LHCN-M2 (cell line): ENCODE measurements at places on chromosomes 7 and 10.
A peak's percentile ranks its signal among the peaks of the same experiment; 100 is the strongest.

- DNase-seq = peak; percentile 85
Measured at GRCh38 chr7:4633012-4633411, 49.1 kb upstream of the FOXK1 start.

DNA sequence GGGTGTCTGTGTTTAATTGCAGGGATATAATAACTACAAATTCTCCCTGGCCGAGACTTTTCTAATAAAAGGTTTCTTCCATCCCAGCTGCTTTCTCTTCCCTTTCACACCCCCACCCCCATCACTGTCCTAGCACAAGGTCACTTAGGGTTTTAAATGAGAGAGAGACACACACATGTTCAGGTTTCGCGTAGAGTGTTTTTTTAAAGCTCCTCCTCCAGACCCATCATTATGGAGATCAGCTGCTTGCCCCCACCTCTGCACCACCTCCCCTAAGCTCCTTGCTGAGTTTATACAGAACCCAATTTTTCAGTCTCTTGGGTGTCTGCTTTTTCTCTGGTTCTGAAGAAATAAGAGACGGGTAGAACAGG lies 18.6 kb downstream of the LRMDA start:
- no peak for DNase-seq

- no peak for DNase-seq
Measured at GRCh38 chr10:126592901-126593300, 77.6 kb downstream of the C10orf90 start.

GRCh38 chr10:47188156-47188555 lies 111.8 kb upstream of the GDF10 start:
- DNase-seq = no peak

GRCh38 chr10:98323221-98324164 lies 55.5 kb upstream of the LOXL4 start:
- DNase-seq = peak; percentile 97

DNA sequence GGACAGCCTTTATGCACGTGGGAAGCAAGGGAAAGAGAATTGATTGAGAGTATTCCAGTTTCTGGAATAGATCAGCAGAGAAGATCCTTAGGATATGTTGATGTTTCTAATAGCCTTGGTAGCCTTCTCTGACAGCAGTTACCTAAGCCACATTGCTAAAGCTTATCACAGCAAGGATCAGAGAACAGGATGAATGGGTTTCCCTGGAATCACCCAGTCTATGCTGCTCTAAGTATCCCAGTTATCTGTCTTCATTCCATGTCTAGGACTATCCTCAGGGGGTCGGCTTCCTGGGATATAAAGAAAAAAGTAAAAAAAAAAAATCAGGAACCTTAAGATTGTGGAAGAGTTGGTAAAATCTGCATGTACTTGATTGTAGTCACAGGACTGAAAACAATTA lies 352.0 kb upstream of the AKR1E2 start:
- DNase-seq = no peak

DNA sequence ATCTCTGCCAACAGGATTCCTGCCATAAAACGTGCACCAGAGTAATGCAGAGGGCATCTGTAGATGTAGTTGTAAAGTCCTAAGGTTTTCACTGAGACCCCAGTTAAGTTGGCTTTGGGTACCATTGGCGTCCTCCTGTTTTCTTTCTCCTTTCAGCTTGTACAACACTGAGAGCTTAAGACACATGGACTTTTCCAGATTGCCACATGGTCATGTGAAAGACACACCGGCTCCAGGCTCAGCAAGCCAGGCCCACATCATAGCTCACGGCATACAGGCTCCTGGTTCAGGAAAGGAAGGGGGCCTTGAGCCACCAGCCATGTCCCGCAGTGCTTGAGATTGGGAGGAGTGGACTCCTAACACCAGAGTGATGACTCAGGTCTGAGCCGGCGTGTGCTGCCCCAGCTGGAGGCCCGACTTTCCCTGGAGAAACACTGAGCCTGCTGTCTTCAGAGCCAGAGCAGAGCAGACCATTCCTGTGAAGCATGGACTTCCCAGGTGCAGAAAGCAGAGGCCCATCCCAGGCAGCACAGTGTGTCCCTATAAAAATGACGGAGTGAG lies 252.7 kb downstream of the PRPF18 start:
- peak; percentile 86 for DNase-seq

DNA sequence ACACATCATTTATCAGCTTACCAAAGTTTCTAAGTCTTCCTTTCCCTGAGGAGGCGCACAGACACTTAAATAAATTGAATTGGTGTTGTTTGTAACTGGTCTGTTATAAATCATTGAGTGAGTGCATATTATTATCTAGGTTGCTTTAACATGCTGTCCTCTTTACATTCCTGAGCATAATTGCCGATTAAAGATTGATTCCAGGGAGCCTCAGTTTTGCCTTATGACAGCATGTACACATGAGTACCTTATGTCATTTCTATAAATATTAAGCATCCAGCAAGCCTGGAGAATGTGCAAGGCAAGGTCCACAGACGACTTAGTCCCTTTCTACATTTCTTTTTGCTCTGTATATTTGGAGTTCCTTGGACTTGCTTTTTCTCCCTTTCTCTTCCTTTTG lies 177.9 kb upstream of the STEAP4 start:
- no peak for DNase-seq

- peak; percentile 50 for DNase-seq
Measured at GRCh38 chr10:43407148-43407575, 1.8 kb downstream of the HNRNPF start.

GRCh38 chr7:133836666-133837065 lies 290.5 kb upstream of the LRGUK start:
- no peak for DNase-seq

GRCh38 chr7:123645516-123645915 lies 10.2 kb upstream of the LMOD2 start:
- peak; percentile 79 for DNase-seq

- DNase-seq = no peak
Measured at GRCh38 chr7:22361320-22361719, 4.4 kb upstream of the RAPGEF5 start.

DNA sequence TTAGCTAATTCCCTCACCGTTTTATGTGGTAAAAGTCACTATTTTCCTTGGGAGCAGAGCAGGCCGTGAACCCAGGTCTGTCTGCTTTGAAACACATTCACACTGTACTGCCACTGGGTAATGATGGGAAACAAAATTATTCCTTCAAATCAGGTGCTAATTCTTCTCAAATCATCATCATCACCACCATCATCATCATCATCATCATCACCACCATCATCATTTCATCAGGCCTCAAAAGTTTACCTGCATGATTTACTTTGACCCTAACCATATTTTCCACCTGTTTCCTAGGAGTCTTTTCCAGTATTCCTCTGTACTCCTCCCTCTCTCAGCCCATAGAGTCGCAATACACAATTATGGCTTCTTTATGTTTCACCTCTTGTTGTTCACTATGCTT lies 220.5 kb downstream of the GLI3 start:
- DNase-seq = no peak

- DNase-seq = no peak
Measured at GRCh38 chr10:1177936-1178335, 121.8 kb downstream of the WDR37 start.

- no peak for DNase-seq
Measured at GRCh38 chr10:113979409-113979808, 64.3 kb upstream of the ADRB1 start.

GRCh38 chr7:80675090-80675489 lies 36.6 kb downstream of the CD36 start:
- no peak for DNase-seq

GRCh38 chr10:121303287-121303890 lies 294.9 kb downstream of the FGFR2 start:
- no peak for DNase-seq

DNA sequence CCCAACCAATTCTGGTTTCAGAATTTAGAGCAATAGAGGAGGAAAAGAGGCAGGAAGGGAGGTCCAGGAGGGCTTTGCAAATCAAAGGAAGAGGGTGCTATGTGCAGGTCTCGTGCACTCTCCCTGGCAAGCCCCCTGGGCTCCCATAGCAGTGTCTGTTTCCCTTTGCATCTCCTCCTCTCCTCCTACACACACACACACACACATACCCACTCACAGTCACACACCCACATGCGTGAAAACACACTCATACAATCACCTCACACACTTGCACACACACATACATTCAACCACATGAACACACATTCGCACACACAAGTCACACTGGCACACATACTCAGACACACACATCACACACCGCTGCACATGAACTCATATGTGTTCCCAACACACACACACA lies 105.3 kb downstream of the OAT start:
- no peak for DNase-seq

DNA sequence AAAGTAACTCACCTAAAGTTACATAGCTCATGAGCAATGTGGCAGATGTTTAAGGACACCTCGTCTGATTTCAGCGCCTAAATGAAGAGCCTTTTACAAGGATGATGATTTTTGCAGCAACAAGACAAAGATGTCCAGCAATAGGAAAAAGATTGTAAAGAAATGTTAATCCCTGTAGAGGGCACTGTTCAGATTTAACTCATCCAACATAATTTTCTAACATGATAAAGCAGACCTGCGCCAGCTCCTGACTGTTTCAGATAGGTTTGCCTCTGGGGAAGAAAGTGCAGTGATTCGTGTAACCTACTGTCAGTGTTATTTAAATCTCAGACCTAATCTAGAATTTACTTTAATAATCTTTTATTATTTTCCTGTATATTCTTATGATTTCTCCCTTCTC lies 595.2 kb downstream of the AUTS2 start:
- peak; percentile 25 for DNase-seq

- DNase-seq = no peak
Measured at GRCh38 chr10:28981007-28981406, 303.7 kb downstream of the BAMBI start.

DNA sequence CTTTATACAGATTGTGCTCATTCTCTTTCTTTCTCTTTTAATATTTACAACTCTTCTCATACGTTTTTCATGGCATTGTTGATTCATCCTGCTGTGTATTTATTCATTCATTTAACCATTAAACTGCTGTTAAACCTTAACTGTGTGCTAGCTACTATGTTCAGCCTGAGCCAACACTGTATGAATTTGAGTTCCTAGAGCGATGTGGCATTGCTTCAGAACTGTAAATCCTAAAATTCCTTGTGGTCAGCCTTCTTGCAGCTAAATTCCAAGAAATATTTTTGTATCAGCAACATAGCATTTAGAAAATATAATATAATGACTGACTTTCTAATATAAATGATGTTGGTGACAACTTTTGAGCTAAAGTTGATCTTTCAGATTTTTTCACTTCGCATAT lies 184.7 kb upstream of the FZD1 start:
- peak; percentile 57 for DNase-seq

DNA sequence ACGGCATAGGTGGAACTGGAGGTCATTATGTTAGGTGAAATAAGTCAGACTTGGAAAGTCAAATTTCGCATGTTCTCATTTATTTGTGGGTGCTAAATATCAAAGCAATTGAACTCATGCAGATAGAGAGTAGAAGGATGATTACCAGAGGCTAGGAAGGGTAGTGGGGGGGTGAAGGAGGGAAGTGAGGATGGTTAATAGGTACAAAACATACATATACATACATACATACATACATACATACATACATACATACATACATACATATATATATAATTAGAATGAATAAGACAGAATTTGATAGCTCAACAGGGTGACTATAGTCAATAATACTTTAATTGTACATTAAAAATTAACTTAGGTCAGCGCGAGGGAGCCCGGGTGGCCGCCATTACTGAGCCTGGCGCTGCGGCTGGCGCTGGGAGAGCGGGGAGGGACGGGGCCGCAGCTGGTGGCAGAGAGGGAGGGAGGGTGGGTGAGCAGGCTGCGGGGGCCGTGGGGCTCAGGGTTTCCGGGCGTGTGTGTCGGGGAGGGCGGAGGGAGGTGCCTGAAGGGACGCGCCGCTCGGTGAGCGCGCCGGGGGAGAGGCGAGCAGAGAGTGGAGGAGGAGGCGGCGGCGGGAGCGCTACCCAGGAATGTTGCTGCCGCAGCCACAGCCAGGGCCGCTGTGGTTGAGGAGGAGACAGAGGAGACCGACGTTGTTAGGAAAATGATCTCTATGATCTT lies 85.8 kb upstream of the EGFR start:
- DNase-seq = peak; percentile 84

- no peak for DNase-seq
Measured at GRCh38 chr10:106795619-106796018, 368.9 kb downstream of the SORCS1 start.

GRCh38 chr7:15228831-15229230 lies 326.3 kb upstream of the DGKB start:
- no peak for DNase-seq

DNA sequence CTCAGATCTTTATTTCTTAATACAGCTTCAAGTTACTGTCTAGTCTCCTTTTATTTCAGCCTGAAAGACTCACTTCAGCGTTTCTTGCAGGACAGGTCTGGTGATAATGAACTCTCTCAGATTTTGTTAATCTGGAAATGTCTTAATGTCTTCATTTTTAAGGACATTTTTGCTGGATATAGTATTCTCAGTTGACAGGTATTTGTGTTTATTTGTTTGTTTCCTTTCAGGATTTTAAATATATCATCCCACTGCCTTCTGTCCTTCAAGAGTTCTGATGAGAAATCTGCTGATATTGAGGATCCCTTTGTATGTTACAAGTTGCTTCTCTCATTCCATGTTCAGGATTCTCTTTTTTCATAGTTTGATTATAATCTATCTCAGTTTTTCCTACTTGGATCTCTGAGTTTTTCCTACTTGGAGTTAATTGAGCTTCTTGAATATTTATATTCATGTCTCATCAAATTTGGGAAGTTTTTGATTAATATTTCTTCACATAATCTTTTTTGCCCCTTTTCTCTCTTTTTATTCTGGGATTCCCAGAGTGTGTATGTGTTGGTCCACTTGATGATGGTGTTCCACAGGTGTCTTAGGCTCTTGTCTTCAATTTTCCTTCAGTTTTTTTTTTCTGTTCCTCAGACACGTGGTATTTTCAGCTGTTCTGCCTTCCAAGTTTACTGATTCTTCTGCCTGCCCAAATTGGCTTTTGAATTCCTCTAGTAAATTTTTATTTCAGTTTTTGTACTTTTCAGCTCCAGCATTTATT lies 49.9 kb downstream of the PTEN start:
- DNase-seq = peak; percentile 32

GRCh38 chr7:47884675-47885074 lies 63.6 kb downstream of the PKD1L1 start:
- no peak for DNase-seq

DNA sequence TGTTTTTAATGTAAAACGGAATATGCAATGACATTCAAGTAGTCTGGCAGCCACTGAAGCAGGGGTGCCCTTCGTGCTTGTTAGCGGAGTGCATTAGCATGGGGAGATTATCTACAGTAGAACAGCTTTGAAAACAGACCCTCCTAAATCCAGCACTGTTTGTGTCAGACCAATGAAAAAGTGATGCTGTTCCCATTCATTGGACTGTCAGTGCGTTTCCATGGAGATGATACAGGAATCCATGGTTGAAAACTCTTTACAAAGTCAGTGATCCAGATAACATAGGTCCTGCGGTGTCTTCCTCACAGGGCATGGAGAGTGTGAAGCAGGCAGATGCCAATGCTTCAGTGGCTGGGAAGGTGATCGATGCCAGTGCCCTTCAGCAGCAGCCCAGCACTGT lies 73.6 kb downstream of the ITGB8 start:
- no peak for DNase-seq

DNA sequence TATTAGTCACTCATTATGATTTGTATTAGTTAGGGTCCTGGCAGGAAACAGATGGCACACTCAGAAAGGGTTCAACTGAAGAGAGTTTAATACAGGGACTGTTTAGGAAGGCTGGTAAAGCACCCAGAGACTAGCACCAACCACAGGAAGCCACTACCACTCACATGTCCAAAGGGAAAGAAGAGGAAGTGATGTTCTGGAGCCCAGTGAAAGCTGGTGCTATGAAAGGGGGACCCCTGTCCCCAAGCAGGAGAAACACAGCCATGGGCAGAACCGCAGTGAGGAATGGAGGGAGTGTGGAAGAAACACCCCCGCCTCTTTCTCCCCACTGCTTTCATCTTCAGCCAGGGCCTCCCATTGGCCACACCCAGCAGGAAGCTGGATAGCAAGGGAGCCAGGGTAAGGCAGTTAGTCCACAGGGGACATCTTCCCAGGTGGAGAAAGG lies 3.2 kb upstream of the VSIR start:
- no peak for DNase-seq
